Nephron progenitor cell (in vitro differentiated cells): ENCODE measurements at places on chromosomes 13 and 19.

- no peak for DNase-seq
Measured at GRCh38 chr19:6035026-6035425, 57.1 kb upstream of the RANBP3 start.

DNA sequence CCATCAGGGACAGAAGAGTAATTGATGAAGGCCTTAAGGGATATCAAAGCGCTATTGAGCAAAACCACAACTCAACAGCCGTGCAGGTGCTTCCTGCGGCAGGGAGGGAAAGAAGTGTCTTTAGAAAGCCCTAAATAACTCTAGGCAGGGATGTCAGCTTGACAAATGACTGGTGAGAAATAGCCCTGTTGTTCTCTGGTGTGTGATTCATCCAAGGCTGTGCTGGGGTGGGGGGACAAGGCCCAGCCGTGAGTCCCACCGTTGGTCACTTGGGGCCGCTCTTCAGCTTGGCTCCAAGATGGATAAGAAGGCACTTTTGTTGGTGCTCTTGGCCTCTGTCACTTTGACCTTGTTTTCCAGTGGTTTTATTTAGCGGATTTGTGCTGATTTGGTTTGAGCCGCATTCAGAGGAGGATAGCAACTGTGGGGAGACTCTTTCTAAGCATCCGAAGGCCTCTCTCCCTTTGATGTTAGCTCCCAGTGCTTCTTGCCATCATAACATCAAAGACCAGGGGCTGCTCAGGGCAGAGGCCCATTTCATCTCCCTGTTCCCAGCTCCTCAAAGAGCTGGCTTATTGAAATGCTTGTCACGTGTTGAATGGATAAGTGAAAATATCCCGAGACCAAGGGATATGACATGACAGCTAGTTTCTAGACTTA lies 130.3 kb upstream of the SERP2 start:
- peak; percentile 49 for DNase-seq

DNA sequence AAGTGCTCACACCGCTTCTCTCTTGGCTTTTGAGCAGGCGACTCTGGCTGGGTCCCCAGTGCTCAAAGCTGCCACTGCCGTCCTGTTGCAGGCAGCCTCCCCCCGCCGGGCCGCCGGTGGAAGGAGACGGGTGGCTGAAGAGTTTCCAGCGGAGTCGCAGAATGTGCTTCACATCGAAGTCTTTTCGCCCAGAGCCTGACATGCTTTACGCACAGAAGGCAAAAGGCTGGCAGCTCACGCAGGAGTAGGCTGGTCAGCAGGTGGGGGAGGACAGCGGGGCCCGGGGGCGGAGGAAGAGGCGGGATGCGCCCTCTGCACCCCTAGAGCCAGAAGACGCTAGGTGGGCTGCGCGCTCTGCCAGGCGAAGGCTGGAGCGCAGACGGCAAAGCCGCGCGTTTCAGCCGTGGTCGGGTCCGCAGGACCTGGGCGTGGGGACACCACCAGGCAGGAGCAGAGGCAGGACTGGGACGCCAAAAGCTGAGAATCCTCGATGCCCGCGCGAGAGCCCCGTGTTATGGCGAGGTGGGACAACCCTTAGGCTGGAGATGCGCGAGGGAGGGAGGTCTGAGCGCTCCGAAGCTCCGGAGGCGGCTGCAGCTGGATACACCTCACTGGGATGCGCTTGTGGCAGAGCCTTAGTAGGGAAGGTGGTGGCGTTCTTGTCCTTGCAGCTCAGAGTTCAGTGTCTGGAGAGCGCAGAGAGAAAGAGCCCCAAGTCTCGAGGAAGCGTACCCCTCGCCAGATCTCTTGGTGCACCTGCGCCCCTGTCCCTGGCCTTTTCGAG lies at the start of gene ATXN8OS:
Gene ATXN8OS (plus strand): TSS at position 329 of the 784 bp plus-strand sequence.
- peak; percentile 59 for DNase-seq

DNA sequence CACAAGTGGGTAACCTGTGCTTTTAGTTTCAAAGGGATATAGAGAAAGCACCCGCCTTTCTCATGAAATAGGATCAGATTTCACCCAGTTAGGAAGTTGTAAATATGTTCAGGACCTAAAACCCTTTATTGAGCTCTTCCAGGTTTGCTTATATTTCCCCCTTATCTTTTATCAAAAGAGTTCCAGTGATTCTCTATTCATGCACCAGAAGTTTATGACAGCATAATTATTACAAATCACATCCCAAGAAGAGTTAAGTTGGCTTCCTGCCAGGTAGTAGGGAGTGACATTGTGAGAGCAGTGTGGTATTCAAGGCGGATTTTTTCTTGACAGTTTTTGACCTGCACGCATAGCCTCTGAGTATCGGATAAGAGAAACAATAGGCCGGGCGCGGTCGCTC lies 190.3 kb downstream of the STK24 start:
- DNase-seq = no peak

DNA sequence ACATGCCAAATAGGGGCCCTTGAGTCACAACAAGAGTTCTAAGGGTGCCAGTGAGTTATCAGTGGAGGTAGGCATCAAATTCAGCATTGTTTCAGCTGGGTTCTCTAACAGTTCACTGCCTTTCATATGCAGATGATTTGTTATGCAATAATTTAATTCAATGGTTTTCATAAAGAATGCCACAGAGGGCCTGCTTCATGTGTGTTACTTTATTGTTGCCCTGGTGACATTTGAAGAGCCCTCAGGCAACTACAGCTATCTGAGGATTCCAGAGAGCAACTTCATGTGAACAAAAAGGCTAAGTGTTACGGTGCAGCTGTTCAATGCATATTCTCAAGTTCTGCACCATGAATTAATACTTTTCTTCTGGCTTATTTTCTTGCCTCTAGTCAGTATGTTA lies 43.1 kb upstream of the STARD13 start:
- no peak for DNase-seq
